HFFc6 (cell line): ENCODE measurements at places on chromosomes 6 and 20. TPM values are rescaled to one million over a fixed set of nuclear protein-coding genes. Genes with fewer than 3 reads are reported as not detected.

KCNQ5 gene
- total RNA-seq = 20.6 to 40.7 TPM (median 27.2 TPM) in 3 replicates

DDO gene
- total RNA-seq = 0.50 to 1.3 TPM (median 0.93 TPM) in 3 replicates

BPIFA1 gene
- not detected in 2 replicates for total RNA-seq

ADTRP gene
- 0.55 to 0.95 TPM (median 0.83 TPM) in 3 replicates for total RNA-seq

LY6G6F gene
- not detected in 3 replicates for total RNA-seq

TAGAP gene
- not detected in 3 replicates for total RNA-seq

DNA sequence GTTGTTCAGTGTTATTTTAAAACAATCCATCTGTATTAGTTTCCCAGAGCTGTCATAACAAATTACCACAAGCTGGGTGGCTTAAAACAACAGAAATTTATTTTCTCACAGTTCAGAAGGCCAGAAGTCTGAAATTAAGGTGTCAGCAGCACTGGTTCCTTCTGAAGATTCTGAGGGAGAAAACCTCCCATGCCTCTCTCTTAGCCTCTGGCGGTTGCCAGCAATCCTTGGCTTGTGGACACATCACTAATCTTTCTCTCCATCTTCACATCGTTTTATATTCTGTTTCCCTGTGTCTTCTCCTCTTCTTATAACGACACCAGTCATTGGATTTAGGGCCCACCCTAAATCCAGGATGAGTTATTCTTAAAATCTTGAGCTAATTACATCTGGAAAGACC lies 70.2 kb upstream of the EPB41L1 start:
- peaks cover 49% of the 10 kb centered on the region for H3K4me1 ChIP-seq
- no peak overlapping the region for H3K4me3 ChIP-seq
- no peak overlapping the region for H3K27ac ChIP-seq
- H3K36me3 ChIP-seq = peaks cover 5% of the 10 kb centered on the region
- peaks cover 3% of the 10 kb centered on the region for H3K27me3 ChIP-seq
- no peak for DNase-seq

DNA sequence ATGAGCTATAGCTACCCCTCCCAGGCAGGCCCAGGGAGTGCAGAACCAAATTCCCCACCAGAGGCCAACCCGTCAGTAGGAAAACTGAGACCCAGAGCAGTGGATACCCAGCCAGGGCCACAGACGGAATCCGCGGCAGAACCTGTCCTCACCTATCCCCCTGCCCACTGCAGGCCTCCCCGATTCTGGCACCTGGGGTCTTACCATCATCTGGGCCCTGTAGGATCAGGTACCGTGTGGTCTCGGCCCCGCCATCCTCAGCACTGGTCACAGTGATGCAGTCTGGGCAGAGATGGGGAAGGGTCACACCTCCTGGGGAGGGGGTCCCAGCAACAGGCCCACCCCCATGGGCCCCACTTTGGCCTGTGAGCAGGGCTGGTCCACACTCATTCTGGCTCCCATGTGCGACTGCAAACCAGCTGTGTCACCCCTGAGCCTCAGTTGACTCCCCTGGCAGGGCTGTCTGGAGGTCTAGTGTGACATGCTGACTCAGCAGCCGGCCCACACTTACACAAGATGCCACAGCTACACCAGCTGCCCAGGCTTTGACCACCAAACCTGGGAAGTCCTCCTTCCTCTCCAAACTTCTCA lies 3.8 kb downstream of the ZNF335 start:
- peaks cover 10% of the 10 kb centered on the region for H3K36me3 ChIP-seq
- H3K4me3 ChIP-seq = no peak overlapping the region
- H3K27ac ChIP-seq = no peak overlapping the region; the same call in 1 of the 2 replicates

DNA sequence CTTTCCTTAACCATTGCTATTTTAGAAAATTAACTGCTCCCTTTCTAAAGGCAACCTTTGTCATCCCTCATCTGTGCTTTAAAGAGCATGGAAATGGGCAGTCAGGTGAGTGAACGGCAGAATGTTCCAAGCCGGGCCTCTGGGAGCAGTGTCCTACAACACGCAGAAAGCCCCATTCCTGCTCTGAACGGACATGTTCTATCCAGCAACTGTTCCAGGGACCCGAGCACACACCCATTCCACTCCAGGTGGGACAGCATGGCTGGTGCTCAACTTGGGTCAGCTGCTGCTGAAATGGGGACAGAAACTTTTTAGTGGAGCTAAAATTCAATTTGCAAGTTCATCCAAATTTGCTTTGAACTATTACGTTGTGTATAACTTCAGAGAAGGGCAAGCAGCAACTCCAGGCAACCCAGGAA lies 26.7 kb downstream of the DIDO1 start:
- H3K27ac ChIP-seq = no peak overlapping the region
- no peak overlapping the region for H3K4me3 ChIP-seq
- peaks cover 19% of the 10 kb centered on the region for H3K36me3 ChIP-seq
- peaks cover 8% of the 10 kb centered on the region for H3K27me3 ChIP-seq

DNA sequence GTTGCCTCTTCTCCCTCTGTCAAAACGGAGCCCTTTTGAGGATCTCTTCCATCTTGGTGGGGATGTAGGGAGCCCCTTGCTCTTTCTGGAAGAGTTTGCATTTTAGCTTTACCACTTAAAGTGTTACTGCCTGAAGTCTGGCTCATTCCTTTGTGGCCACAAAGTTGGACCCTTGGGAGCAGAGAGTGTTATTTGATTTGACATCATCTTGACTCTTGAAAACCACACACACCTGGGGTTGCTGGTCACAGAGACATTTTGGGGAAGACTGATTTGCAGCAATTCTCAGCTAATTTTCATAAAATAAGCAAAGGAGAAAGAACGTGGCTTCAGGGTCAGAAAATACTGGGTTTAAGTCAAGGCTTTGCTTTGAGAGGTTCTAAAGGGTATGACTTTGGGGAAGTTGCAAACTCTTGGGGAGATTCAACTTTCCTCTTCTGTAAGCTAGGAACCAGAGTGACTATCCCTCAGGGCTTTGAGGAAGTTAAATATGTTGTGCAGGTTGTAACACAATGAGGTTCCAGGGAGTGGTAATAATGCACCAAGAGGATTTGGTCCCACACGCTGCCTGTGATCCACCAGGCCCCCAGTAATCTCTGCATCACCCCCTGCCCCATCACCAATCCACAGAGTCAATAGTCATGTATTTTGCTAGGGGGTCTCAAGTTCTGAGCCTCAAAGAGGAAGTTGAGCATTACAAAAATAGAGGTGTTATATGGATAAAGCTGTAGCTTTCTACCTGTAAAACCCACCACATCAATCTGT lies 141.6 kb upstream of the SLC24A3 start:
- no peak overlapping the region for H3K4me3 ChIP-seq
- peaks cover 2% of the 10 kb centered on the region; the same call in 1 of the 2 replicates for H3K27me3 ChIP-seq
- no peak for DNase-seq
- peaks cover 5% of the 10 kb centered on the region; the same call in 1 of the 2 replicates for H3K36me3 ChIP-seq
- no peaks in the 10 kb centered on the region for H3K4me1 ChIP-seq

GRCh38 chr20:51938559-51939258 lies 136.4 kb upstream of the SALL4 start:
- H3K36me3 ChIP-seq = no peaks in the 10 kb centered on the region
- no peak overlapping the region for H3K4me3 ChIP-seq
- H3K27me3 ChIP-seq = peaks cover 5% of the 10 kb centered on the region
- DNase-seq = no peak
- no peak overlapping the region for H3K27ac ChIP-seq

DNA sequence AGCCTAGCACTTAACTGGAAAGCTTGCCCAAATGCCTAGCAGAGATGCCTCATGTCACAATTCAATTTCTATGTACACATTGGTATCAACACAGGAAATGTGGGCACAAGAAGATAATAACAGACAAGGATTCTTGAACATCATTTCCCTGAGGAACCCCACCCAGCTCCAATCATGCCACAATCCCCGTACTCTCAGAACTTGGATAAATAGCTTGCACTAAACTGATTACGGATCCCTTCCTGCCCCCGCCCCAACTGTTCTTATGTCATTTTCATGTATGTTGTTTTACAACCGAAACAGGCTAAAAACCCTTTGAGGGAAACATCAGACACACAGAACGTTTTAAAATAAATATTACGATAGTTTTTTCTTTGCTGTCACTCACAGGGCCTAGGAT lies 87.1 kb downstream of the BACH2 start:
- DNase-seq = no peak
- peaks cover 11% of the 10 kb centered on the region; the same call in 1 of the 2 replicates for H3K27me3 ChIP-seq
- H3K4me3 ChIP-seq = no peak overlapping the region
- H3K27ac ChIP-seq = no peak overlapping the region
- no peaks in the 10 kb centered on the region for H3K36me3 ChIP-seq

GRCh38 chr20:50498071-50498776 lies 12.0 kb upstream of the PTPN1 start:
- no peaks in the 10 kb centered on the region; the same call in 1 of the 2 replicates for H3K27me3 ChIP-seq
- 0 out of 2 replicates have a peak overlapping the region, but pooled peaks have one; percentile 20 for H3K4me3 ChIP-seq
- peak overlapping the region; percentile 72 for H3K27ac ChIP-seq
- DNase-seq = peak; percentile 71
- H3K4me1 ChIP-seq = peaks cover 60% of the 10 kb centered on the region

DNA sequence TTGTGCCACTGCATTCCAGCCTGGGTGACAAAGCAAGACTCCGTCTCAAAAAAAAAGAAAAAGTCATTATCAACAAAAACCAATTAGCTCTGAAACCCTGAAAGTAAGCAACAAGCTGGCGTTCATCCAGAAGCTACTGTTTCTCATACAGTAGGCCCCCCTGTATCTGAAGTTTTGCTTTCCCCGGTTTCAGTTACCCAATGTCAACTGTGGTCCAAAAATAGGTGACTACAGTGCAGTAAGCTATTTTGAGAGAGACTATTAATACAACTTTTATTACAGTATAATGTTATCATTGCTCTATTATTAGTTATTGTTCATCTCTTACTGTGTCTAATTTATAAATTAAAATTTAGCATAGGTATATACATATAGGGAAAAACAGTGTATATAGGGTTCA lies 135.1 kb downstream of the KIF16B start:
- no peaks in the 10 kb centered on the region for H3K27me3 ChIP-seq
- H3K36me3 ChIP-seq = no peaks in the 10 kb centered on the region
- H3K4me3 ChIP-seq = no peak overlapping the region
- H3K27ac ChIP-seq = no peak overlapping the region

DNA sequence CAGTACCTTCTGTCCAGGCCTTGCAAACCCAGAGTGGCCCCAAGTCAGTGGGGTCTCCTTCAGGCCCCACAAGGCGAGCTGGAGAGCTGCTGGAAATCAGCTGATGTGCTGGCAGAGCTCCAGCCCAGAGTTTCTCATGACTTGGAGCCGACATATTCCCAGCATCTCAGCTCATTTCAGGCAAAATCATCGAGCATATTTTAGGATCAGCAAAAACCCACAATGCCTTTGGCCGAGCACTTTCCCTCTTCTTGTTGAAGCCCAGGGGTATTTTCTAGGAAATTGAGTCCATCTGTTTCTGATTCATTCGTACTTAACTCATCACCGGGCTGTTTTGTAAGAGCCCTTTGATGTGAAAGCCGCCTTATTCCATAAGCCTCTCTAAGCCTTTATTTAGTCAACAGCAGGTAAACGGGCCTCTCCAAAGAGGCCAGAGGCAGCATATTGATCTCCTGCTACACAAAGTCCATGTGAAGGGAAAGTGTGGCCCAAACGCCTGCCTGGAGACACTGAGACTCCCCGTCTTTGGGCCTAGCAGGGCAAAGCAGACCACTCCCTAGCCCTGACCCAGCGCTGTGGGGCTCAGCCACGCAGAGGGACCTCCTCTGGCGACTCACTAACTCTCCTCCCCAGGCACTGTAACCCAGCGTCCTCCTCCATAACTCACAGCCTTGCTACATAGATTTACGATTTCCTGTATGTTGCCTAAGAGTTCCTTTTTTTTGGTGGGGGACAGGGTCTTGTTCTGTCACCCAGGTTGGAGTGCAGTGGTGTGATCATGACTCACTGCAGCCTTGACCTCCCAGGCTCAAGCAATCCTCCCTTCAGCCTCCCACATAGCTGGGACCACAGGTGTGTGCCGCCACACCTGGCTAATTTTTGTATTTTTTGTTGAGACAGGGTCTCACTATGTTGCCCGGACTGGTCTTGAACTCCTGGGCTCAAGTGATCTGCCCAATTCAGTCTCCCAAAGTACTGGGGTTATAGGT lies 12.1 kb upstream of the C20orf203 start:
- DNase-seq = peak; percentile 86
- peak overlapping the region; percentile 89 for H3K27ac ChIP-seq
- peak overlapping the region; percentile 52 for H3K4me3 ChIP-seq
- H3K4me1 ChIP-seq = peaks cover 24% of the 10 kb centered on the region
- peaks cover 4% of the 10 kb centered on the region for H3K27me3 ChIP-seq

GRCh38 chr20:41800040-41800439 lies 181.9 kb upstream of the CHD6 start:
- no peak overlapping the region for H3K27ac ChIP-seq
- no peaks in the 10 kb centered on the region for H3K36me3 ChIP-seq
- no peak overlapping the region for H3K4me3 ChIP-seq

DNA sequence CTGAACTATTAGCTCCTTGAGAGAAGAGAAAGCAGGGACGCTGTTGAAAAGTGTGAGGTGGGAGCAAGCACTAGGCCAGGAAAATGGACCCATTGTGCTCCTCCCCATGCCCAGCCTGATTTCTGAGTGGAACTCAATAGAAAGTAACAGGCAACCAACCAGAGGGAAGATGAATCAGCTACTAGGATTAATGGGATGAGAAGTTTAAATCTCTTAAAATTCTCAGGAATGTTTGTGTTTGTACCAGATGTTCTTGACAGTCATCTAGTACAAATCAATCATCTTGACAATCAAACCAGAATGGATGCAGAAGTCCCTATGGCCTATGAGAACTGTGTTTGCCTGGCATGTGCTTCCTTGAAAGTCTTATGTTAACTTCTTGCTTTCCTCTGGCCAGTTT lies 48.9 kb downstream of the HDDC2 start:
- H3K4me1 ChIP-seq = peaks cover 29% of the 10 kb centered on the region
- peak overlapping the region; percentile 26 for H3K4me3 ChIP-seq
- H3K27ac ChIP-seq = peak overlapping the region; percentile 59; the same call in 1 of the 2 replicates
- no peak for DNase-seq

DNA sequence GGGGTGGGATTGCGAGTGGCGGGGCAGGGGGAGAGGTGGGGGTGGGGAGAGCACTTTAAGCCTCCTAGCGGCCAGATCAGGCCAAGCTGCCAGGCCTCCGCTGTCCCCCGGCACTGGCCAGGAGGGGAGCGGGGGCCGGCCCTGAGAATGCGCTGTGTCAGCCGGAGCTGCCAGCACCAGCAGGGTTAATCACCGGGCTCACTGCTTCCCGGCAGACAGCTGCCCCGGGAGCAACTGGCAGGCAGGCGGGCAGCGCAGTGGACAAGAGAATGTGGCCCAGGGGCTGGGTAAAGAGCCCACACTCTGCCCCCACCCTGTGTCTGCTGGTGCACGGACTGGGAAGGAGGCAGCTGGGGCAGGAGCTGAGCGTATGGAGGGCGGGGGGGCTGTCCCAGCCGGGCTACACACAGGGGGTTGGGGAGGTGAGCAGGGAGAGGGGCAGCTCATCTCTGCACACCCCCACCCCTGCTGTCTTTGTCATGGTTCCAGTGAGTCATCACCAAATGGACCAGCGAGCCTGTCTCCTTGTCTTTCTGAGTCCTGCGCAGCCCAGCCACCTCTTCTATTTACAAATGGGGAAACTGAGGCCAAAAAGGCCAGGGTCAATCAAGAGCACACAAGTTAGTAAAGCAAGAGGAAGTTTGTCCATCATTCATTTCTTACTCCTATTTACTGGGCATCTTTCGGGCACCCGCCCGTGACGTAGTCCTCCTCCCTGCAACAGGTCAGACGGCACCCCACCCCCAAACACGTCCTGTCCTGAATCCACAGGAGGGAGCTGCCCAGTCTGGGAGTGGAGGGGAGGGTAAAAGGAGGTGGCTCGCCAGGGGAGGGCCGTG lies 2.1 kb upstream of the LAMA5 start:
- H3K4me3 ChIP-seq = peak overlapping the region; percentile 42
- H3K27ac ChIP-seq = no peak overlapping the region; the same call in 1 of the 2 replicates
- DNase-seq = peak; percentile 41
- peaks cover 6% of the 10 kb centered on the region for H3K27me3 ChIP-seq
- H3K4me1 ChIP-seq = peaks cover 17% of the 10 kb centered on the region
